Gastroesophageal sphincter (tissue), 4 donors: ENCODE measurements at places on chromosomes 12 and 14.

DNA sequence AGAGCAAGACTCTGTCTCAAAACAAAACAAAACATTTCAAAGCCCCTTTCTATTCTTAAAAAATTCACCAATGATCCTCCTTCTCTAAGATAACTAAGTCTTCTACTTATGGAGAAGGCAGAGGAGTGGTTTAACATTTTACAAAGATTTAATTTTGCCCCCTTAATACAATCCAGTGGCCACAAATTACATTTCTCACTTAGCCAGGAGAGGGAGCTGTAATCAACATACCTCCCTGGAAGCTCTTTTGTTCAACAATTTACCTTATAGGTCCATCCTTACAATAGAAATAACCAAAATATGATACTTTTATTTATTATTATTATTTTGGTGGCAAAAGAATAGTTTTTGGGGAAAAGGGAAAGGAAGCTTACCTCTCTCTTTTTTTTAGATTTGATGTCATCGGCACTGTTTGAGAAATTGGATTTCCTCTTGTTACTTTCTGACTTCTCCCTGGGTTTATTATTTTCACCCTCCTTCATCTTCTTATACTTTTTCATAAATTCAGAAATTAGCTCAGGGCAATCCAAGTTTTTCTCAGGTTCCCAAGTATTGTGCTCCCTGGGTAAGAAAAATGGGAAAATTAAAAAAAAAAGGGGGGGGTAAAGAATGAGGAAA is 28.1 kb downstream of the CBX5 start:
- H3K36me3 ChIP-seq, result no peaks in the 10 kb centered on the region
- H3K27me3 ChIP-seq, result no peaks in the 10 kb centered on the region
- no peak for ATAC-seq
- H3K27ac ChIP-seq, result no peak overlapping the region
- H3K4me1 ChIP-seq, result no peaks in the 10 kb centered on the region
- H3K4me3 ChIP-seq, result no peak overlapping the region

GRCh38 chr14:44396226-44396625 is 110.9 kb downstream of the FSCB start:
- no peaks in the 10 kb centered on the region for H3K27me3 ChIP-seq
- no peak for ATAC-seq
- no peak overlapping the region for H3K27ac ChIP-seq
- no peaks in the 10 kb centered on the region for H3K4me1 ChIP-seq
- no peaks in the 10 kb centered on the region for H3K36me3 ChIP-seq
- no peak overlapping the region for H3K4me3 ChIP-seq

DNA sequence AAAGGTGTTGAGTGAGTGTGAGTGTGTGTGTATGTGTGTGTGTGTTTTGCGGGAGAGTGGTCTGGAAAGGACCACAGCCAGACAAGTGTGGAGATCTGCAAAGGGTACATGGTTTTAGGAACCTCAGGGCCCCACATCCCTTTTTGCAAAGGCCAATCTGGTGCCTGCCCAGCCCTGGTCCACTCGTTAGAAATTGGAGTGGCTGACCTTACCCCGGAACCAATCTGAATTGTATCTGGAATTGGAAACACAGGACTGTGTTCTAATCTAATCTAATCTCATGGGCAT is 11.3 kb upstream of the TBX3 start:
- H3K4me1 ChIP-seq, result peaks cover 9% of the 10 kb centered on the region
- H3K27me3 ChIP-seq, result peaks cover 100% of the 10 kb centered on the region
- H3K36me3 ChIP-seq, result no peaks in the 10 kb centered on the region
- no peak overlapping the region for H3K4me3 ChIP-seq
- ATAC-seq, result no peak

GRCh38 chr14:73008501-73008900 is 18.4 kb downstream of the ZFYVE1 start:
- peak; percentile 63 for ATAC-seq
- H3K27ac ChIP-seq, result peak overlapping the region; percentile 51
- no peaks in the 10 kb centered on the region for H3K4me1 ChIP-seq
- peaks cover 28% of the 10 kb centered on the region for H3K36me3 ChIP-seq
- no peak overlapping the region for H3K4me3 ChIP-seq

DNA sequence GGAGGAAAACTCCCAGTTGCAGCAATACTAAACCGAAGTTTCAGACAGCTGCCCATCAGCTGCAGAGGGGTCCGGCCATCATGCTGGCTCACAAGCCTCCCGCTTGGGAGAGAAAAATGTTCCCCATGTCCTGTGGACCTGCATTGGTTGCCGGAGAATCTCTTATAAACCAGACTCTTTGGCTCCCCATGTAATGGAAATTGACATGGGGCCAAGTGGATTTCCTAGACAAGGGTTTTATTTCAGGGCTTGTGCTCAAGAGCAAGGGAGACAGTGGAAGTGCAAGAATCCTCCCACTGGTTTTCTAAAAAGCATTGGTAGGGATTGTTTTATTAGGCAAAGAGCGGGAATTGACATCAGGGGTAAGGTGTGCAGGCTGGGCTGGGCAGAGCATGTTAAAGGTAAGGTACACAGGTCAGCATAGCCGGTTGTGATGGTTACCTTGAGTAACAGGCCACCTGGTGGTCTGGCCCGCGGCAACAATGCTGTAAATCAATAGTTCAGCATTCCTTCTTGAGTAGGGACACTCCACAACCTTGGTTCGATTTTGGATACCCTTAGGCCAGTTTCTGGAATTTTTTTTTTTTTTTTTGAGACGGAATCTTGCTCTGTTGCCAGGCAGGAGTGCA is 135.4 kb downstream of the UNC79 start:
- ATAC-seq, result no peak
- no peaks in the 10 kb centered on the region for H3K27me3 ChIP-seq
- no peak overlapping the region for H3K27ac ChIP-seq
- H3K36me3 ChIP-seq, result no peaks in the 10 kb centered on the region
- H3K4me1 ChIP-seq, result no peaks in the 10 kb centered on the region
- no peak overlapping the region for H3K4me3 ChIP-seq

- H3K4me3 ChIP-seq, result no peak overlapping the region
- no peaks in the 10 kb centered on the region for H3K4me1 ChIP-seq
- no peaks in the 10 kb centered on the region for H3K36me3 ChIP-seq
- H3K27me3 ChIP-seq, result no peaks in the 10 kb centered on the region
- no peak overlapping the region for H3K27ac ChIP-seq
Observed at GRCh38 chr12:21264232-21264631, 70.5 kb downstream of the SLCO1A2 start.

DNA sequence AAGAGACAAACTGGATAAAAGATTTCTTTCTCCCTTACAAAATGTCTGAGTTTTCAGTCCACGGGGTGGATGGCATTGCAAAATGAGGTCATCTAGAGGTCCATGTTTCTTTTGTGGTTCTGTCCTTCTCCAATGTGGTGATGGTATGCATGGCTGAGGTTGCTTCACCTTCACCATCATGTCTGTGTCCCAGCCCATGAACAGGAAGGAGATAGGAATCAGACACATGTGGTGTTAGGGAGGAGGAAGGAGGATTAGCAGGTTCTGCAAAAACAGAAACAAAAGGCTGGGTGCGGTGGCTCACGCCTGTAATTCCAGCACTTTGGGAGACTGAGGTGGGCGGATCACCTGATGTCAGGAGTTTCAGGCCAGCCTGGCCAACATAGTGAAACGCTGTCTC is 11.0 kb upstream of the AEBP2 start:
- no peak overlapping the region for H3K4me3 ChIP-seq
- no peaks in the 10 kb centered on the region for H3K27me3 ChIP-seq
- no peak overlapping the region for H3K27ac ChIP-seq

GRCh38 chr12:40000884-40001283 is 105.0 kb downstream of the SLC2A13 start:
- ATAC-seq, result no peak
- H3K27me3 ChIP-seq, result no peaks in the 10 kb centered on the region
- H3K4me1 ChIP-seq, result no peaks in the 10 kb centered on the region
- no peaks in the 10 kb centered on the region for H3K36me3 ChIP-seq

DNA sequence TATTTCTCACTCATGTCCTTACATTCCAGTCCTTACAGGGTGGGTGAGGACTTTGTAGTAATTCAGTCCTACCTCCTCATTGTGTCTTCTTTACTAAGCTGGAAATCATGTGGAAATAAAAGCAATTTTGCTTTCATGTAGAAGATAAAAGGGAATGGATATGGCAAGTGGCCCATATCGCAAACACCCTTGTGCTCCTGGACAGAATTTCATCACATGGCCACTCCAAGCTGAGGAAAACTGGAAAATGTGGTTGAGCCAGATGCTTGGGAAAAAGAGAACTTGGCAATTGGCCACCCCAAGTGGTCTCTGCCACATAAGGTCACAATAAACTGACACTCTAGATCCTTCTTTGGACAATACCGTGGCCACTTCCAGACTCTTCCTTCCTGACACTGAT is 64.2 kb upstream of the IFNG-AS1 start:
- no peak overlapping the region for H3K4me3 ChIP-seq
- no peaks in the 10 kb centered on the region for H3K4me1 ChIP-seq
- H3K36me3 ChIP-seq, result no peaks in the 10 kb centered on the region
- H3K27ac ChIP-seq, result no peak overlapping the region
- no peak for ATAC-seq

- H3K36me3 ChIP-seq, result no peaks in the 10 kb centered on the region
- no peak for ATAC-seq
- H3K4me1 ChIP-seq, result no peaks in the 10 kb centered on the region
Observed at GRCh38 chr14:91714805-91715204, 17.1 kb downstream of the CATSPERB start.

- no peaks in the 10 kb centered on the region for H3K36me3 ChIP-seq
- no peak overlapping the region for H3K4me3 ChIP-seq
- H3K4me1 ChIP-seq, result peaks cover 64% of the 10 kb centered on the region
Observed at GRCh38 chr14:75827331-75827730, 154.5 kb downstream of the TGFB3 start.

- no peaks in the 10 kb centered on the region for H3K36me3 ChIP-seq
- H3K4me1 ChIP-seq, result peaks cover 4% of the 10 kb centered on the region
- no peaks in the 10 kb centered on the region for H3K27me3 ChIP-seq
- ATAC-seq, result no peak
- H3K27ac ChIP-seq, result no peak overlapping the region
Observed at GRCh38 chr12:23770202-23770938, 179.1 kb downstream of the SOX5 start.

GRCh38 chr12:57766464-57767304 is at the start of gene CYP27B1:
TSS of gene CYP27B1 (minus strand) at chr12:57767078. CDS start at chr12:57767041, 37 bp downstream.
- H3K27me3 ChIP-seq, result peaks cover 55% of the 10 kb centered on the region
- no peaks in the 10 kb centered on the region for H3K4me1 ChIP-seq
- ATAC-seq, result no peak
- H3K36me3 ChIP-seq, result peaks cover 24% of the 10 kb centered on the region
- no peak within 1 kb of the TSS for H3K27ac ChIP-seq

DNA sequence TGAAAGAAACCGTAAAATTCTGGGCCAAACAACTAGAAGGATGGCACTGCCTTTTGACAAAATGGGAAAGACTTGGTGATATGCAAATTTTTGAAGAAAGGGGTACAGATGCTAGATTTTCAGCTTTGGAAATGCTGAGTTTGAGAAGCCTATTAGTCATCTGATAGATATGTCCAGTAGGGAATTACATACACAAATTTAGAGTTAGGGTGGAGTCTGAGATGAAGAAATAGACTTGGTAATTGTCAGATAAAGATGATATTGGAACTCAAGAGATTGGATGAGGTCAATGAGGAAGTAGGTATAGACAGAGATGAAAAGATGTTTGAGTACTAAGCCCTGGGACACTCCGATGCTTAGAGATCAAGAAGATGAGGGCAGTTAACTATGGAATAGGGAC is 153.1 kb downstream of the GARIN6 start:
- ATAC-seq, result no peak
- no peak overlapping the region for H3K27ac ChIP-seq
- H3K27me3 ChIP-seq, result no peaks in the 10 kb centered on the region

DNA sequence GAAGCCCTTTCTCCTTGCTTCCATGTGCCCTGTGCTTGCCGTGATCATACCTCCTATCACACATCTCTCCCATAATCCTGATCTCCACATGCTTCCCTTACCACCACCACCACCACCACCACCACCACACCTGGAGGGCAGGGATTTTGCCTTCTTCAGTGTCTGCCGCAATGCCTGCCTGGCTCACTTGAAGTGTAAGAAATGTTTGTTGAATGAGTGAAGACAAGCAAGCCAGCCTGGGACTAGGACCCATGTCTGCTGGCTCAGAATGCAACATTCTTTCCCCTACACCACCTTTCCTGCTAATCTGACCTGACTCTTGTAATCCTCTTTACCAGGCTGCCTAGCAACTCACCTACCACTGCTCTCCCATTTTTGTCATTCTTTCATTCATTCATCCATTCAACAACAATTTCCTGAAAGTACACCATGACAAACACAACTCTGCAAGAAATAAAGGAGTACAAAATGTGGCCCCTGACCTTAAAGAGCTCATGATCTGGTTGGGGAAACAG is 3.5 kb upstream of the NID2 start:
- H3K36me3 ChIP-seq, result no peaks in the 10 kb centered on the region
- peaks cover 8% of the 10 kb centered on the region for H3K4me1 ChIP-seq
- no peaks in the 10 kb centered on the region for H3K27me3 ChIP-seq
- H3K27ac ChIP-seq, result no peak overlapping the region
- ATAC-seq, result no peak
- H3K4me3 ChIP-seq, result no peak overlapping the region

- no peaks in the 10 kb centered on the region for H3K36me3 ChIP-seq
- no peaks in the 10 kb centered on the region for H3K4me1 ChIP-seq
- ATAC-seq, result no peak
- no peak overlapping the region for H3K27ac ChIP-seq
- peaks cover 5% of the 10 kb centered on the region for H3K27me3 ChIP-seq
Observed at GRCh38 chr12:5654019-5654418, 222.1 kb downstream of the NTF3 start.

GRCh38 chr14:78863143-78863542 is 693.0 kb downstream of the NRXN3 start:
- no peak overlapping the region for H3K27ac ChIP-seq
- H3K4me1 ChIP-seq, result no peaks in the 10 kb centered on the region
- no peak for ATAC-seq
- no peak overlapping the region for H3K4me3 ChIP-seq
- H3K36me3 ChIP-seq, result no peaks in the 10 kb centered on the region

DNA sequence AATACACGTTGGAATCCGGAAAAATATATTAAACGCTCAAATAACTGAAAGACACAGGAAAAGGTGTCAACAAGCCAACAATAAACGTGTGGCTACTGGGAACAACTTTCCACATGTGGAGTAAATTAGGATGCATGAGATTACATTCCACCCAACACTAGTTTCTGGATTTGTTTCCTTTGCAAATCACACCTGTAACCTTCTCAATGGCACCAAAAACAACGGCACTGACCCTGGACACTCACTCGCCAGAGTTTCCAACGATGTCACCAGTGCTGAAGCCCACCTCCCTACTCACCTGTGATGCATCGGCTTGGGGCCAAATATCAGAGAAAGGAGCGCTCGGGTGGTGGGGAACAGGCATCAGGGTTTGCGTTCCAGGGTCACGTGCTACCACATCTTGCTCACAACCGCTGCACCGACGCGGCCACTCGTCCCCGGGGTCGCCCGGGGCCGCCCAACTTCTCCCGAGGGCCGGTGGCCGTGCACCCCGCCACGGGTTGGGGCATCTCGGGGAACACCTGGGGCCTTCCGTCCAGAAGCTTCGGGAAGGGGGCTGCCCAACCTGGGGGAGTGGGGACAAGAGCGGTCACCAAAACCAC is 629 bp downstream of the PRDM4 start:
- H3K36me3 ChIP-seq, result peaks cover 3% of the 10 kb centered on the region
- H3K27me3 ChIP-seq, result no peaks in the 10 kb centered on the region
- H3K4me1 ChIP-seq, result peaks cover 37% of the 10 kb centered on the region
- H3K27ac ChIP-seq, result peak overlapping the region; percentile 77
- peak overlapping the region; percentile 73 for H3K4me3 ChIP-seq
- ATAC-seq, result no peak

- no peaks in the 10 kb centered on the region for H3K27me3 ChIP-seq
- H3K27ac ChIP-seq, result no peak overlapping the region
- no peak for ATAC-seq
- H3K4me3 ChIP-seq, result no peak overlapping the region
- no peaks in the 10 kb centered on the region for H3K36me3 ChIP-seq
Observed at GRCh38 chr14:53912021-53912420, 44.6 kb downstream of the BMP4 start.
